ENCODE measurements at places on chromosomes 3 and 15. TPM values are rescaled to one million over a fixed set of nuclear protein-coding genes. Genes with fewer than 3 reads are reported as not detected.

Gene WDR93
- not detected for total RNA-seq

DNA sequence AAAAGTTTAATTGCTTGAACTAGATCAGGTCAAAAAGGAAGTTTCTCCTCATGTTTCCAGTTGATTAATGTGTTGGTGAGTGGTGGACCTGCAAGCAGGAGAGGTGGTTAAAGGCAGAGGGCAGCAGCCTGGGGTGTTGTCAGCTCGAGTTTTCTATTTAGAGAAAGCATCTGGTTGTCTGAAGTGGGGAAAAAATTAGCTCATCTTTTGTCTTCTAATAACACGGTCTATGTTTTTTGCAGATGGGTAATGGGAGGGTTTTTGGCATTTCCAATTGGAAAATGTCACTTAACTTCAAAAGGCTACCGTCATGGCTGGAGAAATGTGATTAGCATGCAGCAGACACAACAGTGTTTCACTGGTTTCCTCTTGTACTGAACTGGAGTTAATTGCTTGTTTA is 122.6 kb downstream of the ITPR1 start:
- H3K27me3 ChIP-seq: no peaks in the 10 kb centered on the region
- no peak overlapping the region for H3K27ac ChIP-seq
- no peak overlapping the region for H3K4me3 ChIP-seq

- peak overlapping the region; percentile 60 for H3K27ac ChIP-seq
- DNase-seq: no peak
- H3K4me1 ChIP-seq: peaks cover 2% of the 10 kb centered on the region
- H3K27me3 ChIP-seq: no peaks in the 10 kb centered on the region
- H3K36me3 ChIP-seq: no peaks in the 10 kb centered on the region
- no peak overlapping the region for H3K4me3 ChIP-seq
These were observed 49.5 kb downstream of the CYP11A1 start for GRCh38 chr15:74317820-74318375.

GRCh38 chr15:96093063-96093462 is 237.4 kb upstream of the NR2F2 start:
- H3K4me1 ChIP-seq: no peaks in the 10 kb centered on the region
- H3K4me3 ChIP-seq: no peak overlapping the region
- H3K27ac ChIP-seq: no peak overlapping the region
- no peaks in the 10 kb centered on the region for H3K36me3 ChIP-seq

DNA sequence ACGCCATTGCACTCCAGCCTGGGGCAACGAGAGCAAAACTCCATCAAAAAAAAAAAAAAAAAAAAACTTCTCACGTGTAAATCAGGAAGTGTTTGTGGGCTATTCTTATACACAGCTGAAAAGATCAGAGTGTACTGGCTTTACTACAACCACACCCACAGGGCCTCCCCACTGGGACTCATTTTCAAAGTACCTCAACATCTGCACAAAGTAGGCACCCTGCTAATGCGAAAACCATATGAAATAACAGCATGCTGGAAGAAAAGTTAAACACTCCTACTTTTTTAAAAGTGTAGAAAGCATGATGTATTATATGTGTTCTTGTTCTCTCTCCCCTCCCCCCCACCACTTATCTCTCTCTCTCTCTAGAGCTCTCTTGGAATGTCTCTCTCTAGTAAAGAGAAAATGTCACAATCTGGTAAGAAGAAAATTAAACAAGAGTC is 11.1 kb downstream of the UACA start:
- H3K4me3 ChIP-seq: no peak overlapping the region
- H3K27ac ChIP-seq: peak overlapping the region; percentile 20
- H3K36me3 ChIP-seq: no peaks in the 10 kb centered on the region
- peaks cover 22% of the 10 kb centered on the region for H3K4me1 ChIP-seq
- DNase-seq: no peak

GRCh38 chr3:87333393-87333892 is 57.1 kb upstream of the POU1F1 start:
- H3K4me3 ChIP-seq: no peak overlapping the region
- no peaks in the 10 kb centered on the region for H3K4me1 ChIP-seq
- H3K36me3 ChIP-seq: no peaks in the 10 kb centered on the region
- no peak for DNase-seq

DNA sequence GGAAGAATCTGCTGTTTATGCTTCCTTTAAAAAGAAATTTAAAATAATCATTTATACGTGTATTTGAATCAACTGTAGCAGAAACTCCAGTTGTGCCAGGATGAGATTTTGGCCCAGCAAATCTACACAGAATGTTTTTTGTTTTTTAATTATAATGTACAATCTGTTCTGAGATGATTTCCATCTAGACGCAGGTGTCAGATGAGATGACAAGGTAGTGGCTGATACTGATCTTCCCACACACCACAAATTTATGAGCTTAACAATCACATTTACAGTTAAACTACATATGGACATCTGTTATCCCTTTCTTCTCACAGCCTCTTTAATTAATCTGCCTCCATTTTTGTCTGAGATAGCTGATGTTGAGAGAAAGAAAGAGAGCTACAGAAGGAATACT is 23.6 kb downstream of the DCLK3 start:
- DNase-seq: no peak
- H3K4me3 ChIP-seq: no peak overlapping the region
- H3K4me1 ChIP-seq: no peaks in the 10 kb centered on the region

- no peaks in the 10 kb centered on the region for H3K36me3 ChIP-seq
- H3K27me3 ChIP-seq: no peaks in the 10 kb centered on the region
- H3K4me1 ChIP-seq: no peaks in the 10 kb centered on the region
- DNase-seq: no peak
- no peak overlapping the region for H3K4me3 ChIP-seq
- no peak overlapping the region for H3K27ac ChIP-seq
These were observed 13.2 kb upstream of the DLG1 start for GRCh38 chr3:197311591-197311990.

- DNase-seq: no peak
- H3K27ac ChIP-seq: no peak overlapping the region
- no peaks in the 10 kb centered on the region for H3K36me3 ChIP-seq
- no peaks in the 10 kb centered on the region for H3K4me1 ChIP-seq
- H3K27me3 ChIP-seq: no peaks in the 10 kb centered on the region
These were observed 7.3 kb downstream of the ILDR1 start for GRCh38 chr3:122014741-122015140.

DNA sequence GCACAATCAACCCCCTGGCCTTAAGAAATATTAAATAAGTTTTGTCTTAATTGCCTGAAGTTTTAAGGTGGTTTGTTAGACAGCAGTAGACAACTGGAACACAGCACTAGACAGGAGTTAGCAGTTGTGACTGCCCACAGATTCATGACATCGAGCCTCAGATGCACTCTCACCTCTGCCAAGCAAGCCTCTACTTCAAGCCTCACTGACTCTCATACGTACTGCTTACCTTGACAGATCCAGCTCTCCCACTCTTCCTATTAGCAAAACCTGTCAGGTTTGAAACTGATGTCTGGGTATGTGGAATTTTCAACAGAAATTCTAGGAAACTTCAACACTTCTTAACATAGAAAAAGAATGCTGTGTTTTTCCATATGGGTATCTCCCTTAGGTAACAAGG is 382.9 kb upstream of the DPH6 start:
- no peak overlapping the region for H3K4me3 ChIP-seq
- DNase-seq: no peak
- no peaks in the 10 kb centered on the region for H3K4me1 ChIP-seq
- H3K27ac ChIP-seq: no peak overlapping the region
- no peaks in the 10 kb centered on the region for H3K36me3 ChIP-seq
- no peaks in the 10 kb centered on the region for H3K27me3 ChIP-seq

DNA sequence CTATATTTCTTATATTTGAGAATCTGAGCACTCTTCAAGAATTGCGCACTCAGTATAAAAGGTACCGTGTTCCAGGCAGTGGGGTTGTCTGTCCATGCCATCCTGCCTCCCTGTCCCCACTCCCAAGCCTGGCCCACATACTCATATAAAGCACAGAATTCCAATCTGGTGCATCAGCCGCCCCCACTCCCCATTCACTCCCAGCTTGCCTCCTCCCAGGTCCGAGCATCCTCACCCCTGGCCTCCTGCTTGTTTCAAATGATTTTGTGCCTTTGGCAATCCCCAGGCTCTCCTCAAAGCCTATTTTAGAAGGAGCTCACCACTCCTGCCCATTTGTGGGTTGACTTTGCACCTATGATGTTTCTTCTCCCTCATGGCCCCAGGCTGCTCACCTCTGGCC is 22.2 kb upstream of the IGF1R start:
- no peaks in the 10 kb centered on the region for H3K36me3 ChIP-seq
- no peak for DNase-seq
- no peak overlapping the region for H3K4me3 ChIP-seq
- H3K27me3 ChIP-seq: peaks cover 50% of the 10 kb centered on the region

- H3K27me3 ChIP-seq: no peaks in the 10 kb centered on the region
- H3K4me3 ChIP-seq: no peak overlapping the region
- no peaks in the 10 kb centered on the region for H3K4me1 ChIP-seq
These were observed 37.5 kb downstream of the FEM1B start for GRCh38 chr15:68315035-68315434.

Measured in upper lobe of right lung (tissue), 1 donor.